ENCODE measurements at places on chromosomes 4 and X.

DNA sequence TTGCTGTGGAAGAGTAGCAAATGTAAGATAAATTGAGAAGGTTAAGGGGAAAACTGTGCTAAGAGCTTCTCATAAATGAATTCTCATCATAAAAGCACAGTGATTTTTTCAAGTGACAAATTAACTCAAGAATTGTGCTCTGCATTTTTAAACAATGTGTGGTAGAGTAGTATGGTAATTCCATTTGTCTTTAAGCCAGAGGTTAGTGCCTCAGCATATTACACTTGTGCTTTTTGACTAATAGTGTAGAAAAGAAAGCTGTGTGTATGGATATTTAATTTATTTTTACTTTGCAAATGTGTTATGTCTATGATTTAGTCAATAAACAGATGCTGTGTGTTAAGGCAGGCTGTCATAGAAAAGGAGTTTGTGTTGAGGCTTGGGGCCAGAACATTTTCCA is 61.0 kb downstream of the FHIP1A start:
- DNase-seq: no peak

DNA sequence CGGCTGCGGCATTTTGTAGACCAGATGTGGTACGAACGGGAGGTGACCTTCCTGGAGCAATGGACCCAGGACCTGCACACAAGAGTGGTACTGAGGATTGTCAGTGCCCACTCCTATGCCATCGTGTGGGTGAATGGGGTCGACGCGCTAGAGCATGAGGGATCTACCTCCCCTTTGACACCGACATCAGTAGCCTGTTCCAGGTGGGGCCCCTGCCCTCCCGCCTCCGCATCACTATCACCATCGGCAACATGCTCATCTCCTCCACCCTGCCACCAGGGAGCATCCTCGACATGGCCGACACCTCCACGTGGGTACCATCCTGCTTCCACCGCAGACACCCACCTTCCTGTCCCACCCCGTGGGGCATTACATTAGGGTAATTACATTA is 46.2 kb downstream of the SMARCA5 start:
- DNase-seq: no peak

DNA sequence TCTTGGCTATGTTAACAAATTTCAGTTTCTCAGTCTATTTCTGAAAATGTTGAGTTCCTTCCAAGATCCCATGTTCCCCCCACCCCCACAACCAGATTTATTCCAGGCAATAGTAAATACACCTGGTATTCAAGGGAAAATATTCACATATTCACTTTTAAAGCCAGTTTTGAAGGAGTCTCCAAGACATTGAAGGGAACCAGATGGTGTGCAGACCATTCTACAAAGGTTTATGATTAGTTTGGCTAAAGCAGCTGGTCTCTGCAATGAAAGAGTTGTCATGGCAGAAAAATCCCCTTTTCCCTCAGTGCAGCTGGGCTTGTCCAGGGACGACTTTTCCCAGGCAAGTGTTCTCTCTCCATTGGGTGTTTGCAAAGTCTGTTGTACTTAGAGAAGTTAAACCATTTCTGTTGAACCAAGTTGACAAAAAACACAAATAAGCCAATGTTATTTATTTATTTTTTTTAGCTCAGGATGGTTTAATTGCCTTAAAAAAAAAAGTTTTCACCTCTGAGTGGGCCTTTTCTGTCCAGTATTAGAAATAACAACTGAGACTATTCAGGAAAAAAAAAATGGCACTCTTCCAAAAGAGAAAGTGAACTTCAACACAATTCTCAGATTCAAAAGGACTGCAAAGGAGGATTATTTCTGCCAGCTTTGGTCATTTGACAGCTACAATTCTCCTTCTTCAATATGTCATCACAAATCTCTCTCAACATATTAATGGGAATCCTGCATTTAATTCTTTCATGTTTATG is 410.6 kb downstream of the IL1RAPL1 start:
- DNase-seq: no peak

DNA sequence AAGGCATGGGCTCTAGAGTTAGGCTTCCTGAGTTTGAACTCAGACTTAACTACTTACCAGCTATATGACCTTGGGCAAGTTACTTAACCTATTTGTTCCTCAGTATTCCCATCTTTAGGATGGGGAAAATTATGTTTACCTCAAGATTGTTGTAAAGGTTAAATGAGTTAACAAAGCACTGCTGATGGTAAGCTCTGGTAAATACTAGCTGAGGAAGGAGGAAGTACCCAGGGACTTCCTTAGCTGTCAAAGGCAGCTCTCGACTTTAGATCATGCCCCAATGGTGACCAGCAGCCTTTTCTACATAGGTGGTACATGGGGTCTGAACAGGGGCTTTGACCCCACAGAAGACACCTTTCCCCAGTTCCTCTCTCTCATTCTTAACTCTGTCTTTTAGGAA is 20.1 kb downstream of the ATP7A start:
- DNase-seq: no peak

- no peak for DNase-seq
Measured at GRCh38 chr4:117968606-117969005, 65.7 kb upstream of the NDST3 start.

- DNase-seq: no peak
Measured at GRCh38 chr4:76736414-76736813, 161.5 kb downstream of the SOWAHB start.

DNA sequence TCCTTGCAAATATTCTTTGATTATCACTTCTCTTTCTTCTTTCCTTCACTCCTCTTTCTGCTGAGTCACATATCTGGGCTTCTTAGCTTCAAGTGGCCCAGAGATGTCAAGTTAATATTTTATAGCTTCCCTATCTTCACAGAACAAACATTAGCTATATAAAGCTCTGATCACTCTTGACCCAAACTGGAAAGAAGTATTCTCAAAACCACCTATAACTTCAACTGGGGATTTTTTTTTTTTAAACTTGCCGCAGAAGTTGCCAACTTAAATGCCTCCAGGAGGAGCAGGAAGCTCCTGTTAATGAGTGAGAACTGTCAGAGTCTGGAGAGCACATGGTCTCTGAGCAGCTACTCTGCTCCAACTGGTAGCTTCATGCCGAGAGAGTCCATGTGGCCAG is 233.3 kb upstream of the EDNRA start:
- no peak for DNase-seq

DNA sequence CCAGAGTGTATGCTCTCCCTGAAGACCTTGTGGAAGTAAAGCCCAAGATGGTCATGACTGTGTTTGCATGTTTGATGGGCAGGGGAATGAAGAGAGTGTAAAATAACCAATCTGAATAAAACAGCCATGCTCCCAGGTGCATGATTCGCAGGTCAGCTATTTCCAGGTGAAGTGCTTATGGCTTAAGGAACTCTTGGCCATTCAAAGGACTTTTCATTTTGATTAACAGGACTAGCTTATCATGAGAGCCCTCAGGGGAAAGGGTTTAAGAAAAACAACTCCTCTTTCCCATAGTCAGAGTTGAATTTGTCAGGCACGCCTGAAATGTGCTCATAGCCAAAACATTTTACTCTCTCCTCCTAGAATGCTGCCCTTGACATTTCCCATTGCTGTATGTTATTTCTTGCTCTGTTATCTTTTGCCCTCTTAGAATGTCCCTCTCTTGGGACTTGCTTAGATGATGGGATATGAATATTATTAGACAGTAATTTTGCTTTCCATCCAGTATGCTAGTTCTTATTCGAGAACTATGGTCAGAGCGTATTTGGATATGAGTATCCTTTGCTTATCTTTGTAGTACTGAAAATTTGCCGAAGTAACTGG is 88.6 kb downstream of the PLS3 start:
- no peak for DNase-seq

DNA sequence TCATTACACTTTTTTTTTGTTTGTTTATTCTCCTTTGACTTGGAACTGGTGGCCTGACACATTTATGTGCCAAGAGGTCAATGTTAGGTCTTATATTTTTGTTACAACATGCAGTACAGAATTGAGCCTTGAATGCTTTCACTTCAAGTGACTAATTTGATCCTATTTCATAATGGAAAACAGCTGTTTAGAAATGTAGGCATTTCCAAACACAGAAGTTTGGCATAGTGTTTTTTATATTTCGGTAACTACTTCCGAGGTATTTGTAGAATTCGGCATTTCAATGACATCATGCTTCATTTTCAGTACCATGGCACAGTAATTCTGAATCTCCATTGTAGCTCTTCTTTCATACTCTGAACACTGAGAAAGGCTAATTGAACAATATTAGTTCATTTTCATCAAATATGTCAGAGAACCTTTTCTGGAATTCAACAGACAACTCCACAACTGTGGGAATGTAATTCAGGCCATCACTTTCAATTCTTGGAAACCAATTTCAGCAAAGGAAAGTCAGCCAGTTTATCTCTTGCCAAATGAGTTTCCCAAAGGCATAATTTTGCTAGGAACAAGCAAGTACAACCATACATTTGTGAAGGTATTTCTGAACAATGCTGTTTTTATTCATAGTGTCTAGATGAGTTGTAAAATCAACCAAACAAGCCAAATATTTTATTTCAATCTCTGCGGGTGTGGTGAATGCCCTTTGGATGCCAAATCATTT is 11.4 kb downstream of the FAM120C start:
- DNase-seq: no peak

DNA sequence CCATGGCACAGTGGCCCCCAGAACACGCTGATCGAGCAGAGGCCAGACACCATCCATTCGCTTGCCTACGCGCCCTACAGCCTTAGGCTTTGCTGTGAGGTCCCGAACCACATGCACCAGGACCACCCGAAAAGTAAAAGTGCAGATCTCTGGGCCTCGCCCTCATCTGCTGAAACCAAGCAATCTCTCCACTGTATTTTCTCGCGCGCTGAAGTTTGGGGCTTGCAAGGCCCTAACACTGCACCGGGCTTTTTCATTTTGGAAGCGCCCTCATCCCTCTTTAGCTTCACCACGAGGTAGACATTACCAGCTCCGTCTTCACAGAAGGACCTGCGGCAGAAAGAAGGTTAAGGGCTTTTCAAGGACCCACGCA is 21.2 kb downstream of the NKX3-2 start:
- no peak for DNase-seq

DNA sequence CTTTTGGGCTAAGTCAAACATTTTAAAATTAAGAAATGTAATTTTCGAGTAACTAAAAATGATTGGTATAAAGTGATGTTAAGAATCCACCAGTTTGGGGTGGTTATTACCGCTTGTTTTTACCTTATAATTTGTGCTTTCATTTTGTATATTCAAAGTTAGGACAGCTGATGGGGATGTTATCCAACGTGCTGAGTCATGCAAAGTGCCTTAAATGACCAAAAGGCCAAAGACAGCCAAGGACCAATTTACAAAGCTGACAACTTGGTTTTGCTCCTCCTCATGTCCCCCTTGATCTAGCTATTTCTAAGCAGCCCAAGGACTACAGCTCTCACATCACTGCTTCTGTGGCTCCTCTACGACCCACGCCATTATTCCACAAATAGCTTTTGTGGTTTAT is 181.4 kb upstream of the PCDH7 start:
- DNase-seq: no peak

DNA sequence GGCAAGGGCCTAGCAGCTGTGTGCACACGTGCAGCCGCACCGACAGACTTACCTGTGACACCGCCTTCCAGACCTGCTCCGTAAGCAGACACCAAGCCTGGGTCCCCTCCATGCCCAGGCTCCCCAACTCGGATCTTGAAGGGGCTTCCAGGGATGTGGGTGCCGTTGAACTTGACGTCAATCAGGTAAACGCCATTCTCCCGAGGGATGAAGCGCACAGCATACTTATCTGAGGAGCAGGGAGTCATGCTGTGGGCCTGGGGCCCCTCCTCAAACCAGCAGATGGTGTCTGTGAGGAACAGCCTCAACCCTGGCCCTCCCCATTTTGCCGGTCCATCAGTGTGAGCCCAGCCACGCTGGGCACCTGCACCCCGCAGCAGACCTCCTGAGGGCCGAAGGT is 24.5 kb downstream of the FLNA start:
- no peak for DNase-seq

- peak; percentile 75 for DNase-seq
Measured at GRCh38 chr4:1012034-1012739, 761 bp downstream of the FGFRL1 start.

DNA sequence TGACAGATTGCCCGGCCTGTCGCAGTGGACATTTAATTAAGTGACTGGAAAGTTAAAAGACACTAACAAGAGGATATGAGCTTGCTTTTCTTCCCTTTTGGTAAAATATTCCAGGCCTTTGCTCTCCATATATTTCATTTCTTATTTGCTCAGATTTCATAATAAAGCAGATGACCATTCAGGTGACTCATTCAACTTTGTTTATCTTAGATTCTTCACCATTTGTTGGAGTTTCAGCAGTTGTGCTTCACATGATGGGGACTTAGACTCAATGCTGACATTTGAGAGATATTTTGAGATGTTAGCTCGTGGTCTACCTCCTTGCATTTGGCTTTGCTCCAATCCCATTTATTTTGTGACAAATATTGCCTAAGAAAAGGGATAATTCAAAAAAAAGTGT is 312.2 kb downstream of the ARHGAP24 start:
- no peak for DNase-seq

DNA sequence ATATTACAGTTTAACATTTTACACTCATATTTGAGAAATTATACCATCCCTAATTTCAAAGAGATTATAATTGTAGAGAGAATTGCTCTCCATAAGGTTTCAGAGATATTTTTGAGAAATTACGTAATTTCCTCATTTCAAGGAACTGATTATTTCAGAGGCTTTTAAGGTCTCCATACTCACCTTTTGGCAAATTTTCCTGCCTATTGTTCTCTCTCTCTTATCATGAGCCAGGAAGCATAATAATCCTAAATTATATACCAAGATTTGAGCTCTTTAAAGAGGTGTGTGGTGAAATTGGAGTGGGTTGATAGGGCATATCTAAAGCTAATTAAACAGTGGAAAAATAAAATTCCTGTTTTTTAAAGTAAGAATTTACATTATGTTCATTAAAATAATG is 248.9 kb upstream of the FTHL17 start:
- DNase-seq: no peak

GRCh38 chr4:54447304-54447703 is 210.5 kb upstream of the KIT start:
- DNase-seq: no peak

DNA sequence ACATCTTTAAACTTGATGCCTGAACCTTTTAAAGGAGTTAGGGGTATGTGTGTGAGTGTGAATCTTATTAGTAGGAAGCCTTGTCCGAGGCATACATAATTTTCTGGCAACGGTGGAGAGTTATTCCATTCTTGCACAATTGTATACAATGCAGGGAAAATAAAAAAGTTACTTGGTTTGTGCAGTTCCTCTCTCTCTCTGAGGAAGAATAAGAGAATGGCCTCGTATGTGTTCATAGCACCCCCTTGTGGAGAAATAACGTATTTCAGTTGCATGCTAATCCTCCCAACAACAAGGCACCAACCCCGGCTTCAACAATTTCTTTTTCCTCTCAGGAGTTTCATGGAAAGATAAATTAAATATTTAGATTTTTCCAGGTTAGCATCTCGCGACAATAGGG is 33.7 kb upstream of the FGF13 start:
- DNase-seq: peak; percentile 30

Measured in body of pancreas (tissue), 4 donors.